ENCODE measurements at places on chromosomes 11 and 22. TPM values are rescaled to one million over a fixed set of nuclear protein-coding genes. Genes with fewer than 3 reads are reported as not detected.

The MRGPRX4 gene
- total RNA-seq = not detected

The EFEMP2 gene
- 3.3 TPM for total RNA-seq

The APOL6 gene
- total RNA-seq = 7.2 TPM

The PLEKHB1 gene
- not detected for total RNA-seq

The SLC25A18 gene
- total RNA-seq = 0.15 TPM

The GP1BB gene
- 0.83 TPM for total RNA-seq

The TBX10 gene
- not detected for total RNA-seq

The TBX1 gene
- not detected for total RNA-seq

The CAPN1 gene
- total RNA-seq = 117 TPM

The UEVLD gene
- total RNA-seq = 24.8 TPM

The DBX1 gene
- not detected for total RNA-seq

The OR5P2 gene
- total RNA-seq = not detected

The MUC2 gene
- 0.02 TPM for total RNA-seq

The OR5F1 gene
- not detected for total RNA-seq

The CTSF gene
- 8.6 TPM for total RNA-seq

The FZD4 gene
- total RNA-seq = 0.34 TPM

The NUDT8 gene
- 3.6 TPM for total RNA-seq

The SLN gene
- not detected for total RNA-seq

The NXPE4 gene
- total RNA-seq = not detected

The CPT1B gene
- 52.2 TPM for total RNA-seq

The FXYD2 gene
- not detected for total RNA-seq

The MLC1 gene
- total RNA-seq = not detected

The DCHS1 gene
- total RNA-seq = 0.19 TPM

The PHLDA2 gene
- total RNA-seq = 118 TPM

The ACRV1 gene
- not detected for total RNA-seq

The C1QTNF5 gene
- total RNA-seq = not detected

The DEUP1 gene
- total RNA-seq = not detected

The RIBC2 gene
- total RNA-seq = 0.26 TPM

The NARS2 gene
- 15.1 TPM for total RNA-seq

The PATE2 gene
- total RNA-seq = not detected

The WNT11 gene
- total RNA-seq = not detected

The CLMP gene
- total RNA-seq = 86.1 TPM

The KDM4D gene
- total RNA-seq = 1.1 TPM

The HBD gene
- total RNA-seq = not detected

The BSCL2 gene
- total RNA-seq = 33.1 TPM

The TSSK2 gene
- total RNA-seq = not detected

The SPDYC gene
- not detected for total RNA-seq

The FXYD6 gene
- total RNA-seq = not detected

The C22orf23 gene
- total RNA-seq = not detected

The MFRP gene
- not detected for total RNA-seq

The GAL gene
- not detected for total RNA-seq

The OSBPL5 gene
- 85.7 TPM for total RNA-seq

The GPHA2 gene
- total RNA-seq = not detected

The APOL3 gene
- 0.44 TPM for total RNA-seq

The PRR5L gene
- 14.2 TPM for total RNA-seq

The CCDC73 gene
- 0.17 TPM for total RNA-seq

All from MCF 10A (cell line).